ENCODE measurements at places on chromosomes 2 and 18. TPM values are rescaled to one million over a fixed set of nuclear protein-coding genes. Genes with fewer than 3 reads are reported as not detected.

- DNase-seq = no peak
These were observed 12.6 kb downstream of the HYCC2 start for GRCh38 chr2:201058914-201059313.

GRCh38 chr18:62558015-62558663, 35.3 kb downstream of the ZCCHC2 start:
- DNase-seq = no peak

DNA sequence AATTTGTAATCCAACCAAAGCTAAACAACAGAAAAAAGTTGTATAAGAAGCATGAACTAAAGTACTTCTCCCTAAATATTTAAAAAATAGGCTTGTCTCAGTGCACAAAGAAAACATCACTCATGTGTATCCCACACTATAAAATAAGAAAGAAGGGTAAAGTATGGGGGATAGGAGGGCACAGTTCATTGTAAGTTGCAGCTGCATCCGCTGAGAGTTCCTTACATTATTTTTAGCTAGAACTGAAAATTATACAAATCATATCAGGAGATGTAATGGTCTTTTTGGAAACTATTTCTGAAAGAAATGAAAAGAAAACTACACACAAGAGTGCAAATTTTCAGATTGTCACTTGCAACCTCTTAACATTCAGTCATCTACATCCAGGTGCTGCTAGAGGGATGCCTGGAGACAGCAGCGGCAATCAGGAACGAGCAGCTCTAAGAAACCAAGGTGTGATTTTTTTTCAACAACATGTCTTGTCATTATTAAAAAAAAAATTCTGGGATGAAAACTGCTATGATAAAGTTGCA, 273.6 kb downstream of the ASXL3 start:
- DNase-seq = no peak

DNA sequence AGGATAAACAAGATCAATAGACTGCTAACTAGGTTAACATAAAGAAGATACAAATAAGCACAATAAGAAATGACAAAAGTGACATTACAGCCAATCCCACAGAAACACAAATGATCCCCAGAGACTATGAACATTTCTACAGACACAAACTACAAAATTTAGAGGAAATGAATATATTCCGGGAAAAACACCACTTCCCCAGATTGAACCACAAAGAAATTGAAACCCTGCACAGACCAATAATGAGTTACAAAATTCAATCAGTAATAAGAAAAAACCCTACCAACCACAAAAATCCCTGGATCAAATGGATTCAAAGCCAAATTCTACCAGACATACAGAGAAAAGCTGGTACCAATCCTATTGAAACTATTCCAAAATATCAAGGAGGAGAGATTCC, 232.4 kb upstream of the RBMS1 start:
- no peak for DNase-seq

DNA sequence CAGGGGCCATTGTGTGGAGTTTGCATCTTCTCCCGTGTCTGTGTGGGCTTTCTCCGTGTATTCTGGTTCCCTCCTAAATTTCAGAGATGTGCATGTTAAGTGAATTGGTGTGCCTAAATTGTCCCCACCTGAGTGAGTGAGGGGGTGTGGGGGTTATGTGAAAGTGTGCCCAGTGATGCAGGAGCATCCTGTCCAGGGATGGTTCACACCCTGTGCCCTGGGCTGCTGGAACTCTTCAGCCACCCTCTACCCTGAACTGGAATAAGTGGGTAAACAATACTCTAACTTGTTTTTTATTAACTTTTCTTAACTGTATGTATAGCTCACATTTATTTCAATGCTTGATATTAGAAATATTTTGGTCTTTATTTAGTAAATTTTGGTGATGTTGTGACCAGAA, 56.0 kb downstream of the UBE2E3 start:
- no peak for DNase-seq

- DNase-seq = no peak
These were observed 119.2 kb upstream of the HNRNPA3 start for GRCh38 chr2:177093371-177093770.

DNA sequence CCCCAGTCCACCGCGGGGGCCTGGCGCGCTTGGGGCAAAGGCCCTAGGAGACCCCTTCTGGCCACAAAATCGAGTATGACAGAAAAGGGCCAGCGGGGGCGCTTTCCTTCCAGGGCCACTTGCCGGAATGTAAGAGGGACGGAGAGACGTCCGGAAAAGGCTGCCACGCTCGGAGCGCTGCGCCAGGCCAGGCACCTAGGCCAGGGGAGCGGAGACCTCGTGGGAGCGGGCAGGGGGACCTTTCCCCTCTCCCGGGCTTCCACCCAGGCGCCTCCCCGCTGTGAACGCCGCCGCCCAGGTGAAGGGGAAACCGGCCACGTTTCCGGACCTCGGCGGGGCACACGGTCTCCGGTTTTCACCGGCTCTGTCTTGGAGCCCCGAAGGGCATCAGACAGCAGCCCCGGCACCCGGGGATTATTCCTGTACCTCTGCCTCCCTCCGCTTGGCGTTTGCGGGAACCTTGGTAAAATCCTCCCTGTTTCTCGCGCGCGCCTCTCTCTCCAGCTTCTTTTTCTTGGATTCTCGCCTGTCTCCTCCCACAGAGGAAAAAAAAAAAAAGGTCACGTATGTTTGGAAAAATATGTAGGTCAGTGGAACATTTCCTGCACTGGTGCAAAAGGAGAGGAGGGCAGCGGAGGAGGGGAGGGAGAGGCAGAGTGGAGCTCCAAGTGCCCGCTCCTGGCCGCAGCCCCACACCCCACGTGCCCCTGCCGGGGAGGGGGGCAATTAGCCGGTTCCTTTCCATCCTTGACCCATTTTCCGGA, 1.2 kb upstream of the NPAS2 start:
- no peak for DNase-seq

- no peak for DNase-seq
These were observed 18.7 kb downstream of the MEP1B start for GRCh38 chr18:32208577-32208976.

GRCh38 chr2:46364797-46365457, 67.7 kb downstream of the EPAS1 start:
- DNase-seq = no peak

DNA sequence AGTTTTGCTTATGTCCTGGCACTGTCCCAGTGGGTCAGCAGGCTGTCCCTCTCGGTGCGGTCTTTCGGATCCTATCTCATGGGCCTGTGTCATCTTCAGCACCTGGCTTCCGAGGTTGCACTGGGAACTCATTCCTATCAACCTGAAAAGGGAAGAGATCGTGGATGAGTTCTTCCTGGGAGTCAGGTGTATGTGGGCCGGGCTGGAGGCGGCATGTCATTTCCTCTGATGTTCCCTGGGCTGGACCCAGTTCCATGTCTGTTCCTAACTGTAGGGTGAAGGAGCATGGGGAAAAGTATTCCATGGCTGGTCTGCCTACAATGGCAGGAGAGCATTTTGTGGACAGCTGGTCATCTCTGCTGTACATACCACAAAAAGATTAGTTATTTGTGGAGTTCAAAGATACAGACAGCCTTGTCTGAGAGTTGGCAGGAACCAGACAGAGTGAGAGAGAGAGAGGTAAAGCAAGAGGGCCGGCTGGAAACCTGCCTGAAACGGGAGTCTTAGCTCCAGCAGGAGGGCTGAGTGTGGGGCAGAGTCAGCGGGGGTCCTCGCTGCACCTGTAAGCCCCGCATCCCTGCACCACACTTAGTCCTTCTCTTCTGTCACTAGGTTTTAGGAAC, 25.2 kb downstream of the FAM228A start:
- DNase-seq = no peak

DNA sequence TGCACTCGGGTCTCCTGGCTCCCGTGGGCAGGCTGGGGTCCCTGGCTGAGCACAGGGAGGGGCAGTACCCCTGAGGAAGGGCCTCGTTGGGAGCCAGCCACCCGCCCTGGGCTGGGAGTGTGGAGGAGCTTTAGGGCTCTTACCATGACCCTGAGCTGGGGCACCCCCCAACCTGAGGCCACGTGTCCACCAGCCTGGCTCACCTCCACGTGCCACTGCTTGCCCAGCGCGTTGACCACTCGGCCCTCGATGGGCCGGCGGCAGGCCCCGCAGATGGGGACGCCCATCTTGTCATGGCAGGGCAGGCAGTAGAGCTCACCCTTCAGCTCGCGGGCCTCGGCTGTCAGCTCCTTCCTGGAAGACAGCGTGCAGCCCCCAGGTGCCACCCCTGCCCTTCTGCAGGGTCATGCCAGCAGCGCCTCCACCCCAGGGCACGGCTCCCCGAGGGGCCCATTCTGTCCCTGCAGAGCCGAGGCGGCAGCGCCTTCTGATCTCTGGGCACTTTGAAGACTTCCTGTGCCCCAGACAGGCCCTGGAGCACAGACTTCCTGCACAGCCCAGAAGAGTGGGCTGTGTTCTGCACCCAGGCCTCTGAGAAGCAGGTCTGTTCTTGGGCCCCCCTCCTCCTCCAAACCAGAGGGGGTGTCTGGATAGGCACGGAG, 4.0 kb upstream of the GPR17 start:
- DNase-seq = no peak

Gene CYP1B1
- 19.6 TPM for total RNA-seq

Gene GRB14
- total RNA-seq = 22.1 TPM

Gene IL36B
- not detected for total RNA-seq

Gene CD207
- 0.41 TPM for total RNA-seq

Gene PCARE
- total RNA-seq = 0.51 TPM

All from Right ventricle myocardium inferior (tissue), 1 donor.